K562 (cell line): ENCODE measurements at places on chromosomes 7 and 10.

- no peak for DNase-seq
Measured at GRCh38 chr7:43164757-43165156, 52.3 kb downstream of the HECW1 start.

GRCh38 chr7:46257761-46258448 is 336.8 kb upstream of the IGFBP3 start:
- DNase-seq, result no peak

- no peak for DNase-seq
Measured at GRCh38 chr7:154438571-154439367, 386.6 kb downstream of the DPP6 start.

- no peak for DNase-seq
Measured at GRCh38 chr10:1550291-1550595, 187.1 kb downstream of the ADARB2 start.

GRCh38 chr10:22986771-22987542 is 59.1 kb downstream of the ARMC3 start:
- DNase-seq, result no peak

DNA sequence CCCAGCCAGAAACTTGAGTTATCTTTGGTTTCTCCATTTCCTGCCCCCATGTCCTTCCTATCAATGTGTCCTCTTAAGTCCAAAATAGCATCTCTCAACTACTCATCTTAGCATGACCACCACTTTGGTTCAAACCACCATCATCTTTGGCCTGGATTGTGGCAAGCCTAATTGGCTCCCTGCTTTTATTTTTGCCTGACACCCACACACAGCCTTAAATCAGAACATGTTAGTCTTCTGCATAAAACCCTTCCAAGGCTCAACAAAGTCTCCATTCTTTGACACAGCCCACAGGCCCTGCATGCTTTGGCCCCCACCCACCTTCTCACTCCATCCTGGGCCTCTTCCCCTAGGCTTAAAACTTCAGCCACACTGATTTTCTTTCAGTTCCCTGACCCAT is 2.0 kb upstream of the TSPAN14 start:
- DNase-seq, result no peak

DNA sequence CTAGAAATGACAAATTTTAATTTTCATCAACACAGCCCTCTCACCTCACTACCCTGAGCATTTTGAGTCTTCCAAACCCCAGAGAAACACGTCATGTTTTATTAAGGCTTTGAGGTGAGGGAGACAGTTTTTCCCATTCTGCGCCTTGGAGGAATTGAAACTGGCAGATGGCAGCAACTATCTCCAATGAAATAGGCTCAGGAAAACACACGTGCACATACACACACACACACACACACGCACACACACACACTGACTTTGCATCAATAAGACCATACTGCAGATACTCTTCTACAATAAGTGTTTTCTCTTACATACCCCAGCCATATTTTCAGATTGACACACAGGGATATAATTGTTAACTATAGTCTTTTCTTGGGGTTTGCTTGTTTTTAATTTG is 3.2 kb upstream of the SFTPA2 start:
- no peak for DNase-seq

GRCh38 chr7:150740053-150740452 is 2.8 kb downstream of the GIMAP5 start:
- no peak for DNase-seq

DNA sequence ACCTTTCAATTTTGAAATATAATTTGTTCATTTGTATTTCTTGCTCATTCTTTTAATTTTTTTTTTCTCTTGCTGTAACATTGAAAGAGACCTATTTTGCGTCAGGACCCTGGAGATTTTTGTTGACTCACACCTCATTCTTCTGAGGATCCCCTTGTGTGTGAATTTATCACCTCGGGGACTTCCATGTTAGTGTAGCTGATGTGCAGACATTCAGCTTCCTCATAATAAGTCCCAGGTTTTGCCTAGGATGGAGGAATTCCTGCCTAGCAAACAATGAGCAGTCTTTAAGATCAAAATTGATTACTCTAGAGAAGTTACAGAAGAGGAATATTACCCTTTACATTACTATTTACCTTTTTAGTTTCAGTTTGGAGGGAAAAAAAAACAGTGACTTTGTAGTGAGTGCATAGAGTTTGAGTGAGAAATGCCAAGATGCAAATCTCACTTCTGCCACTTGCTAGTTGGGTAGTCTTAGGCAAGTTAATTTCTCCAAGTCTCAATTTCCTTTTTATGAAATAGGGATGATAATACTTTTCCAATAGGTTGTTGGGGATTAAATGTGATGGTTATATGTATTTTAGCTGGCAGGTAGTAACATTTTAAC is 14.3 kb downstream of the TES start:
- no peak for DNase-seq

GRCh38 chr7:69837387-69838068 is 239.3 kb downstream of the AUTS2 start:
- DNase-seq, result no peak

DNA sequence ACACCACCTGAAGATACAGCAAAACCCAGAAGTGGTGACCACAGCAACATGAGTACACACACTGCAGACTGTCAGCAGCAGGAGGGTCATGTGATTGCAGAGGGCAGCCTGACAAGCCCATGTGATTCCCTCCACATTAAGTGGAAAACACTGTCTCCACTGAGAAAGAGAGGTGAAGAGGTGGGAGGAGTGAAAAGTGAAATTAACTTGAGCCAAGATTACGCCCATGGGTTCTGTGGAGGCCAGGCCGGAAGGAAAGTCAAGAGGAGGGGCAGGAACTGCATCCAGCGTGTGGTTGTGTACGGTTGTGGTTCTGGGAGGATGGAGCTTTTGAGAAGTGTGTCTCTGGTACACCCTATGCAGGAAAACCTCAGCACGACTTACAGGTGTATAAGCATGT is 138.5 kb downstream of the PLXNA4 start:
- DNase-seq, result no peak

GRCh38 chr7:9181356-9181755 is 747.9 kb downstream of the NXPH1 start:
- DNase-seq, result no peak

- DNase-seq, result no peak
Measured at GRCh38 chr7:155527664-155528063, 18.7 kb downstream of the CNPY1 start.

- no peak for DNase-seq
Measured at GRCh38 chr7:69665369-69665768, 67.1 kb downstream of the AUTS2 start.
